ENCODE measurements at places on chromosomes 11 and 22. TPM values are rescaled to one million over a fixed set of nuclear protein-coding genes. Genes with fewer than 3 reads are reported as not detected.

Gene TENM4
- 9.0 TPM for polyA plus RNA-seq

GRCh38 chr11:10758957-10759356 lies 7.9 kb downstream of the CTR9 start:
- DNase-seq, result no peak

Gene GSTT4
- not detected for polyA plus RNA-seq

GRCh38 chr11:65782816-65783228 lies 2.0 kb upstream of the AP5B1 start:
- no peak for DNase-seq

DNA sequence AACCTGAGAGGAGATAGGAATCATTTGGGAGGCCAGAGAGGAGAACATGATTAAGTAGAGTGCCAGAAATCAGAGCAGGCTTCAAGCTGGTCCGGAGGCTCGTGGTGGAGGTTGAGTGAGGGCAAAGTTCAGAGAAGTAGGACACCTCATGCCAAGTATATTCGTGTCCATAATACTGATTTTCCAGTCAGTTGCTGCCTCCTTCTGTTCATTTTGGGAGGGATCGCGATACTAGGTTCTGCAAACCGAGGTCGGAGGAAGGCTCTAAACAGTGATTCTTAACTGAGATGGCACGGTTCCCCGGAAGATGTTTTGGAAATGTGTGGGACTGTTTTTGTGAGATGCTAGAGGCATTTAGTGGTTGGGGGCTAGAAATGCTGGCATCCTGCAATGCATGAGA lies 13.6 kb upstream of the CD3E start:
- no peak for DNase-seq

Gene OR8D4
- polyA plus RNA-seq, result 0.18 TPM

Gene OR8D2
- not detected for polyA plus RNA-seq

- DNase-seq, result no peak
Measured at GRCh38 chr22:38348751-38349496, 31.7 kb upstream of the CSNK1E start.

Gene SSTR3
- polyA plus RNA-seq, result not detected

GRCh38 chr22:42680648-42681047 lies 31.5 kb upstream of the CYB5R3 start:
- DNase-seq, result no peak

DNA sequence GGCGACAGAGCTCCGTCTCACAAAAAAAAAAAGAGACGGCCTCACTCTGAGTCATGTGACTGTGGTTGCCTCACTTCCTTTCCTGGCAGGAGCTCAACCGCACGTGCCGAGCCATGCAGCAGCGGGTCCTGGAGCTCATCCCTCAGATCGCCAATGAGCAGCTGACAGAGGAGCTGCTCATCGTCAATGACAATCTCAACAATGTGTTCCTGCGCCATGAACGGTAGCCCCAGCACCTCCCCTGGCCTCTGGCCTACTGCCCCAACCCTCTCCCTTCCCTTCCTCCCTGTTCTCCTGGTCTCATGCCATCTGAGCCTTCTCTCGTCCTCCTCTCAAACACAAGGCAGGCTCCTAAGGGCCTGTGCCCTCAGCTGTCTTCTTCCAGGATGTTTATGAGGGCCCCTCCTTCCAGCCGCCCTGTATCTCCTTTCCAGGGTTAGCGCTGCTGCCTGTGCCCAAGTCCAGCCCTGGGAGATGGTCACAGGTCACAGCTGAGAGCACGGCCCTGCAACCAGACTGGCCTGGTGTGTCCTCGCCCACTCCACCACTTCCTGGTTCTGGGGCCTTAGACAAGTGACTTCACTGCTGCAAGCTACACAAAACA lies 30.7 kb downstream of the TOM1 start:
- DNase-seq, result peak; percentile 58

Gene PGA4
- polyA plus RNA-seq, result 0.44 TPM

Gene NLRP6
- polyA plus RNA-seq, result not detected

DNA sequence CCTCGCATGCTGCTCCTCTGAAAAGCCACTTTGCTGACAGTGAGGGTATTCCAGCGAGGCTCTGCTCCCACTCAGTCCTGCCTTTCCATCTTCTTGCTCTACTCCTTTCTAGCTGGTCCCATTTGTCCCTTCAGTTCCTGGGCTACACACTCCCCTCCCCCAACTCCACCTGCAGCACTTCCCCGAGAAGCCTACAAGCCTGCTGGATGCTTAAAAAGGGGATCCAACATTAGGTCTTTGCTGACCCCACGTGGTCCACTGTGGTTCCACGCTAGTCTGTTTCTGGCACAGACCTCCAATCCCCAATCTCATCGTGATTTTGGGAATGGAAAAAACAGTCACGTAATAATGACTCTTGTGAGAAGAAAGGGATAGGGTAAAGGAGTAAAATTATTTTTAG lies 121.6 kb upstream of the SNX19 start:
- DNase-seq, result no peak

DNA sequence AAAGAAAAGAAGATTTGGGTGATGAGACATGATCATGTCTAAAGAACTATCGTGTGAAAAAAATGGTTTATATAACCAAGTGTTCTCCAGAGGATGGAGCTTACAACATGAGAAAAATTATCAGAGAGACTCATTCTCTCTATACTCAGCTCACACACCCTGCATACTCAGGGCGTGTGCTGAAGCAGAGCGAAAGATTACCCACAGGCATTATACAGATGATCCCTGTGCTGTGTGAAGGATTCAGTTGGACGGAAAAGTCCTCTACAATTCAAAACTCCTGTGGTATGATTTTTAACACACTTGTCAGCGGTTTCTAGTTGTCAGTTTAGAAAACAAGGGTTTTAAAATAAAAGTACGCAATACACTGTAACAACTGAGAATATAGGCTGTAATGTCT lies 267.3 kb downstream of the DLG2 start:
- DNase-seq, result no peak

Gene FAM111B
- 5.3 TPM for polyA plus RNA-seq

DNA sequence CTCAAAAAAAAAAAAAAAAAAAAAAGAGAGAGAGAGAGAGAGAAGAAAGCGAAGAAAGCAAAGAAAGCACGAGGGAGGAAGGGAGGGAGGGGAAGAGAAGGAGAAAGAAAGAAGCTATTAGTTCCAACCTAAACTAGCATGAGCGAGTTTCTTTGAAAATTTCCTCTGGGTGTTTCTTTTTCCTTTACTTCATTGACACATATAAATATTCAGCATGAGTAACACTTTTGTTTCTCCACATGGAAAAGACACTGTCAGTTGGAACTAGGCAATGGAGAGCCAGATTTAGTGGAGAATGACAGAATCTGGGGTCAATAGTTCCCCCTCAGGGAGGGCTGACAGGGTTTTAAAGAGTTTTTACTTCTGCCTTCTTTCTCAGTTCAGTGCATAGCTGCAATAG lies 257.4 kb downstream of the DDX10 start:
- no peak for DNase-seq

- DNase-seq, result no peak
Measured at GRCh38 chr22:26565889-26566288, 24.0 kb downstream of the TPST2 start.

Gene ZNF70
- polyA plus RNA-seq, result 6.1 TPM

DNA sequence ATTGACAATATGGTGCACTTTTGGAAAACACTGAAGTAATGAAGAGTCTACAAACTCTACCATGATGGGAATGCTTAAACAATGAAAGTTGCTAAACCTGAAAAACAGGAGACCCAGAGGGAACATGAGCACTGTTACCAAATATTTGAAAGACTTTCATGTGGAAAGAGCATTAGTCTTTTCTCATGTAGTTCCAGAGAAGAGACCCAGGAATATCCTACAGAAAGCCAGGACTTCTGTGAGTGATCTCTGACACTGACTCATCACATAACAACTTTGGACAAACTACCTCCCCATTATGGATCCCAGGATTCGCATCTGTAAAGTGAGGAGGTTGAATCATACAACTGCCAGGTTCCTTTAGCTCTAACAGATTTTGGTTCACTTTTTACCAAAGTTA lies 62.2 kb downstream of the FAM181B start:
- no peak for DNase-seq

GRCh38 chr11:104956528-104956927 lies 11.8 kb downstream of the CASP4 start:
- DNase-seq, result no peak

Gene CCDC116
- 0.45 TPM for polyA plus RNA-seq

GRCh38 chr22:44623771-44624510 lies 78.1 kb upstream of the PRR5 start:
- no peak for DNase-seq

DNA sequence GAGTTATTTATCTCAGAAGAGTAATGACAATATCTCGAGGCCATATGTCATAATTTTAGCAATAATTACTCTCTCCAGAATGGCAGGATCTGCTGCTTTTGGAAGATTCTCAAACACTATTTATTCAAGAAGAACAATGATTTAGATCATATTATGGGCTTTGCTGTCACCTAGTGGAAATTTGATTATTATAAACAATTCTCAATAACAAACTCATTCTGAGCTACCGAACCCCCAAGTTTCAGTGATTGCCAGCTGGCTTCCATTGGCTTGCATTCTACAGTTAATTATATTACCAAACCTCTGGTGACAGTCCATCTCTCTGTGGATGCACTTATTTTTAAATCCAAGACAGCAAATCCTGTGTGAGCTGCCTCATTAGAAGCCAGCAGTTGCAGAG lies 27.9 kb upstream of the SLC36A4 start:
- DNase-seq, result peak; percentile 18

DNA sequence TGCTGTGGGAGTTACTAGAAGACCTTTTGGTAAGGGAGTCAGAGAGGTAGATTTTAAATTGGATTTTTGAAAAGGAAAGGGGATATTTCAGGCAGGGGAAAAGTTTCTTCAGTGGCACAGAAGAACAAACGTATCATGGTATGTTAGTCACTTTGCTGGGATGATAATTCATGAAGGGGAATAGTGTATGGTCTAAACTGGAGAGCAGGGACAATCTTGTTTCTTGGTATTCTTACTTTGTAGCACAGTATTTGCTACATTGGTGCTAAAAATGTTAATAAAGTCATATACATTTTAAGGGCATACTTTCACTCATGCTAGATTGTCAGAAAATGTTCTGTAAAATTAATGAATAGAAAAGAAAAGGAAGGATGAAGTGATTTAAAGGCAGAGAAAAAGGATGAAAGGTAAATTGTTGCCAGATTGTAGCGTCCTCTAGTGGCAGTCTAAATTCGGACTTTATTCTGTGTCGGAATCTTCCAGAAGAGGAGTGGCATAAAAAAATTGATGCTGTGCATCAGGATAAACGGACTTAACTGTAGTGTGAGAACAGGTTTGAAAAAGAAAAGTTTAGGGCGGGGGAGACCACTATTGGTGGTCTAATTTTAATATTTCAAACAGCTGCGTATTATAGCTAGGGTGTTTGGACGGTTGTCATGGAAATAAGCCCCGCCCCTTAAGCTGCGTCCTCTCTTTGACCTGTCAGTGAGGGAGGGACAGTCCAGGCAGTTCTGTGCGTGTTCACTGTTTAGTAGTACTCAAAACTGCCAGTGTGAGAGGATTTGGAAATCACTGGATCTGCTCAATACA lies at the start of gene BCO2:
Gene BCO2, plus strand, starts transcription at position 724 of the 810 bp plus-strand sequence. CDS start 90 bp downstream, outside the sequence.
- DNase-seq, result peak; percentile 89

GRCh38 chr22:32775957-32776356 lies 25.5 kb upstream of the TIMP3 start:
- no peak for DNase-seq

DNA sequence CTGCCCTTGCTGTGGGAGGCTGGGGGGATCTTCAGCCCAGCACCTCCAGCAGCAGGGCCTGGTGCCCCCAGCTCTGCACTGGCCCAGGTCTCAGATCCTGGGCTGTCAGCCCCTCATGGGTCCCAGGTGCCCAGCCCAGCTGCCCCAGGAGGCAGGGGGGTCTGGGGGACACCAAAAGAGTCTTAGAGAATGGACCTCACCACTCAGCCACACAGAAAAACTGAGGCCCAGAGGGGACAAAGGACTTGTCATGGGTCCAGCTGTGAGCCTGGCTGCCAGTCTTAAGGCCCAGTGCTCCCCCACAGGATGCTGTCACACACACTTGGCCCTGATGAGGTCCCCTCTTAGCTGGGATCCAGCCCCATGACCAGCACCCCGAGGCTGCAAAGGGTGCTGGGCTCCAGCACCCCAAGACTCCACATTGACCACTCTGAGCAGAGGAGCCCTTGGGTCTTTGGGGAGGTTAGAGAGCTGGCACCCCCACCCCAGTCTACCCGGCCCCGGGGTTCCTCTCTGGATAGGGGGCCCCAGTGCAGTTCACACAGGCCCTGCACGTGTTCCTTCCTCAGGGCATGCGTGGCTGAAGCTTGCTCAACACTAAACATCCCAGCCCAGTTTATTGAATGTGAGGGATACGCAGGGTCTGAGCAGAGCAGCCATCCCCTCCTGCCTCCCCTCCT lies 54.4 kb downstream of the IGLL5 start:
- no peak for DNase-seq

GRCh38 chr22:35312198-35313059 lies 12.7 kb downstream of the TOM1 start:
- no peak for DNase-seq

Gene SCARF2
- polyA plus RNA-seq, result 14.9 TPM

GRCh38 chr11:95078526-95078925 lies 11.1 kb upstream of the ENDOD1 start:
- no peak for DNase-seq

Measured in hindlimb muscle (tissue), 1 donor.